Neural progenitor cell (in vitro differentiated cells): ENCODE measurements at places on chromosomes 5 and 9. TPM values are rescaled to one million over a fixed set of nuclear protein-coding genes. Genes with fewer than 3 reads are reported as not detected.
A peak's percentile ranks its signal among the peaks of the same experiment; 100 is the strongest.

The FAM169A gene
- total RNA-seq: 23.8 and 27.4 TPM in 2 replicates

The NUTM2F gene
- 0.22 TPM in 1 of 2 replicates, not detected in the other for total RNA-seq

The VLDLR gene
- 16.2 and 16.4 TPM in 2 replicates for total RNA-seq

The GARNL3 gene
- 22.6 and 32.0 TPM in 2 replicates for total RNA-seq

The ORM2 gene
- total RNA-seq: 0.43 TPM in 1 of 2 replicates, not detected in the other

The TAF1L gene
- total RNA-seq: not detected in 2 replicates

The KCNV2 gene
- not detected in 2 replicates for total RNA-seq

The ARPC5L gene
- total RNA-seq: 24.0 and 26.2 TPM in 2 replicates

The PCDHB11 gene
- total RNA-seq: 3.8 and 4.0 TPM in 2 replicates

- no peak for DNase-seq
- H3K4me3 ChIP-seq: no peak overlapping the region
- H3K27ac ChIP-seq: no peak overlapping the region
- no peaks in the 10 kb centered on the region for H3K36me3 ChIP-seq
- peaks cover 24% of the 10 kb centered on the region for H3K4me1 ChIP-seq
Measured at GRCh38 chr5:176633598-176633997, 3.1 kb downstream of the EIF4E1B start.

DNA sequence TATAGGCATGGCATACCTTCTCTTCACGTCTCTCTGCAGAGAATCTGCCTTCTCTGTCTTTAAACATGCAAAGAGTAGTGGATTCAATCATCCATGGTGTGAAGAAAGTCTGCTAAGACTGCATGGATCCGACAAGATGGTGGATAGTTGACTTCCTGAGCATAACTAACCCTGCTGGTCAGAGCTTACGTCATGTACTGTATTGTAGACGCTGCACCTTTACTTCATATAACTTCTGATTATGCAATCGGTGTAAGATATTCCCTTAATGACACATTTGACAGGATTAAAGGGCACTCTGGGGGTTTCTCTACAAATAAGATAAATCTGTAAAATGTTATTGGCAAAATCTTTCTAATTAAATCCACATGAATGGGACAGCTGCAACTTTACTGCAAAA is 240.3 kb upstream of the NREP start:
- H3K4me3 ChIP-seq: no peak overlapping the region
- no peaks in the 10 kb centered on the region for H3K27me3 ChIP-seq
- no peaks in the 10 kb centered on the region for H3K36me3 ChIP-seq
- no peaks in the 10 kb centered on the region for H3K4me1 ChIP-seq

DNA sequence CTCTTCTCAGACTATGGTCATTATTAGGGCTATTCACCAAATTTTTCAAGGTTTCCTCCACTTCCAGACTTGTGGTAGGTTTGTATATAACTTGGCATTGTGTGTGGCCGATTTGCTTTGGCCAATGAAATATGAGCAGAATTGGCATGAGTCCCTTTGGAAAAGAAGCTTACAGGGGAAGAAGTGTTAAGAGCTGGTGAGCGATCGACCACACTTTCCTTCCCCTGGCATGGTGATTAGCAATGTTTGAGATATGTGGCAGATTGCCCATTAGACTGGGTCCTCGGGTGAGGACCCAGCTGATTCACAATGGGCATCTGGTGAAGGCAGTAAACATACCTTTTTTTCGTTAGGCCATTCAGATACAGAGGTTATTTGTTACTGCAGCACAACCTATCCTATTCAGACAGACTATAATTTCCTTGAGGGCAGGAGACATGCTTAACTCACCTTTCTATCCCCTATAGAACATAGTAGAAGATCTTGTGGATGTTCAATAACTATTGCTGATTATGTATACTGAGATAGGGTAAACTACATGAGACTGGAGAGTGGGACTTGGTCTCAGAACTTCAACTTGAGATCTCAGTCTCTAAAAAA is 62.8 kb upstream of the KLF9 start:
- H3K4me1 ChIP-seq: peaks cover 11% of the 10 kb centered on the region
- no peaks in the 10 kb centered on the region for H3K36me3 ChIP-seq
- DNase-seq: no peak
- H3K27ac ChIP-seq: no peak overlapping the region
- no peak overlapping the region for H3K4me3 ChIP-seq
- no peaks in the 10 kb centered on the region for H3K27me3 ChIP-seq

DNA sequence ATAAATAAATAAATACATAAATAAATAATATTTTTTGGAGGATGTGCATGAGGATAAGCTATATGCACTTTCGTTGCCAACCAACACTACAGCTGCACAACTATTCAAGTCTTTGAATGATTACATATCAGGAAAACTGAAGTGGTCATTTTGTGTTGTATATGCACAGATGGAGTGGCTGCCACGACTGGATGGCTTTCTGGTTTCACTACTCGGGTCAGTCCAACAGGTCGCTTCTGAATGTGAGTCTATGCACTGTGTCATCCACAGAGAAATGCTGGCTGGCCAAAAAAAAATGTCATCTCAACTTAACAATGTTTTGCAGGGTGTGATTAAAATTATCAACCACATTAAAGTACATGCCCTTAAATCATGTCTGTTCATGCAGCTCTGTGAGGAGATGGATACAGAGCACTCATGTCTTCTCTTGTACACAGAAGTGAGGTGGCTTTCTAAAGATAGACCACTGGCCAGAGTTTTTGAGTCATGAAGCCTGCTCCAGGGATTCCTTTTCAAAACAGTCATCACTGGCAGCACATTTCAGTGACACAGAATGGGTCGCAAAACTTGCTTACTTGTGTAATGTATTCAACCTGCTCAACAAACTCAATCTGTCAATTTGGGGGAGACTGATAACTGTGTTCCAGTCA is 589.8 kb upstream of the CYLC2 start:
- no peak overlapping the region for H3K4me3 ChIP-seq
- H3K4me1 ChIP-seq: no peaks in the 10 kb centered on the region
- DNase-seq: no peak
- no peak overlapping the region for H3K27ac ChIP-seq

- H3K36me3 ChIP-seq: no peaks in the 10 kb centered on the region
- H3K27me3 ChIP-seq: no peaks in the 10 kb centered on the region
- H3K4me1 ChIP-seq: peaks cover 4% of the 10 kb centered on the region
- no peak overlapping the region for H3K27ac ChIP-seq
- H3K4me3 ChIP-seq: no peak overlapping the region
Measured at GRCh38 chr9:88658311-88658822, 123.4 kb downstream of the NXNL2 start.

DNA sequence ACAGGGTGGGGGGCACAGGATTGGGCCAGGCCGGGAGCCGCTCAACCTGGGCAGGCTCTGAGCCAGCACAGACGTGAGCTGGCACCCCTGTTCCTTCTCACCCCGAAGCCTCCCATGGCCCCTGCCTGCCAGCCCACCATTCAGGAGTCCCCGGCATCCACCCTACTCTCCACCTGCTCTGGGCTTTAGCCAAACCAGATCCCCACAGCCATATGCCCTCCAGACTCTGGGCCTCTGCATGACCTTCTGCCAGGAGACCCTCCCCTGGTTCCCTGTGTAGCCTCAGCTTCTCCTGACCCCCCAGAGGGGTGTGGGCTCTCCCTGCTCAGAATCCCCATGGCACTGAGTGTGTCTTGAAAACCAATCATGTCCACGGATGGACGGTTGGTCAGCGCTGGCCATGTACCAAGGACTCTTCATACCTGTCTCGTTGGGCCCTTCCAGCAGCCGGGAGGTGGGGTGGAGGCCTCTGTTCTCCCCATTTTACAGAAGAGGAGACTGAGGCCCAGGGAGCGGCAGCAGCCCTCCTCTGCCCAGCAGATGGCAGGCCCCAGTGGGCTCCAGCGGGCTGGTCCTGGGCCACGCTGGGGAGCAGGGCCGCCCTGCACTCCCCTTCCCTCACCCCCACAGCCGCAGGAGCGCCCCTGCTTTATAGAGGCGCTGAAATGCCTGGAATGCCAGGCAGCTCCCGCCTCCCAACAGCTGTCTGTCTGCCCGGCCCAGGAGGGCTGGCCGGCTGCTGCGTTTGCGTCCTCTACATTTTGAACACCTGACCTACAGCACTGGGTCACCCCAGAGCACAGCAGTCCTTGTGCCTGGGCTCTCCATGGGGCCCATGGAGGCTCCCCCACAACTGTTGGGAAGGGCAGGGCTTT is 3.5 kb upstream of the MYMK start:
- no peaks in the 10 kb centered on the region for H3K36me3 ChIP-seq
- peaks cover 2% of the 10 kb centered on the region for H3K27me3 ChIP-seq
- no peak overlapping the region for H3K4me3 ChIP-seq
- DNase-seq: peak; percentile 53

GRCh38 chr5:6711409-6712141 is 1.7 kb upstream of the TENT4A start:
- H3K27ac ChIP-seq: no peak overlapping the region
- H3K36me3 ChIP-seq: no peaks in the 10 kb centered on the region
- peaks cover 23% of the 10 kb centered on the region for H3K27me3 ChIP-seq
- no peak for DNase-seq

- H3K27ac ChIP-seq: no peak overlapping the region
- H3K27me3 ChIP-seq: no peaks in the 10 kb centered on the region
- no peak overlapping the region for H3K4me3 ChIP-seq
- no peak for DNase-seq
Measured at GRCh38 chr5:65873181-65873750, 53.1 kb upstream of the ERBIN start.

GRCh38 chr9:89353989-89354388 is 35.7 kb downstream of the SECISBP2 start:
- H3K27me3 ChIP-seq: no peaks in the 10 kb centered on the region
- H3K36me3 ChIP-seq: peaks cover 4% of the 10 kb centered on the region
- peaks cover 4% of the 10 kb centered on the region for H3K4me1 ChIP-seq

DNA sequence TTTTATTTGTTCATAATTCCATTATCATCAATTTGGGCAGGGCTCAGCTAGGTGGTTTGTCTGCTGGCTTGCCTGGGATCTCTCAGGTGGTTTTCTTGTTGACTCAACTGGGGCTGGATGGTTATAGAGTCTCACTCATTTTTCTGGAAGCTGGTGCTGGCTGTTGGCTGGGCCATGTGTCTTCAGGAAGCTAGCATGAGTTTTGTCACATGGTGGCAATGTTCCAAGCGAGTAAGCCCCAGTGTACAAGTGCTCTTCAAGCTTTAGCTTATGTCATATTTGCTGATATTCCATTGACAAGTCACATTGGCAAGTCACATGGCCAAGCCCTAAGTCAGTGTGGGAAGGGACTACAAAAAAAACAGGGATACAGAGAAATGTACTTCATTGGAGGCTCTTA is 2.3 kb upstream of the RASEF start:
- no peak overlapping the region for H3K27ac ChIP-seq
- no peak for DNase-seq
- H3K36me3 ChIP-seq: no peaks in the 10 kb centered on the region
- peaks cover 4% of the 10 kb centered on the region for H3K4me1 ChIP-seq
- peaks cover 62% of the 10 kb centered on the region for H3K27me3 ChIP-seq

DNA sequence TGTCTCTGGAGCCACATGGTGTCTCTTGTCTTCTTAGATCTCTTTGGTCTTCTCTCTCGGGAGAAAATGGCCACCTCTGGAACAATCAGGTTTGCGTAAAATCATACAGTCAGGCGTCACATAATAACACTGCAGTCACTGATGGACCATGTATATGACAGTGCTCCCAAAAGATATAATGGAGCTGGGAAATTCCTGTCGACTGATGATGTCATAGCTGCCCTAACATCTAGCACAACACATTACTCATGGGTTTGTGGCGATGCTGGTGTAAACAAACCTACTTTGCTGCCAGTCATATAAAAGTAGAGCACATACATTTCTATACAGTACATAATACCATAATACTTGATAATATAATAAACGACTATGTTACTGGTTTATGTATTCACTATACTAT is 30.1 kb upstream of the RAI14 start:
- no peak overlapping the region for H3K27ac ChIP-seq
- no peak overlapping the region for H3K4me3 ChIP-seq
- DNase-seq: no peak
- H3K27me3 ChIP-seq: no peaks in the 10 kb centered on the region
- no peaks in the 10 kb centered on the region for H3K36me3 ChIP-seq

- H3K4me1 ChIP-seq: peaks cover 13% of the 10 kb centered on the region
- no peak overlapping the region for H3K4me3 ChIP-seq
- H3K27ac ChIP-seq: no peak overlapping the region
- no peak for DNase-seq
- no peaks in the 10 kb centered on the region for H3K27me3 ChIP-seq
Measured at GRCh38 chr5:169778622-169779596, 141.8 kb downstream of the DOCK2 start.

- no peaks in the 10 kb centered on the region for H3K27me3 ChIP-seq
- no peak for DNase-seq
- peaks cover 27% of the 10 kb centered on the region for H3K4me1 ChIP-seq
- no peak overlapping the region for H3K27ac ChIP-seq
- no peak overlapping the region for H3K4me3 ChIP-seq
- H3K36me3 ChIP-seq: no peaks in the 10 kb centered on the region
Measured at GRCh38 chr5:124755565-124755964, 9.1 kb upstream of the ZNF608 start.

DNA sequence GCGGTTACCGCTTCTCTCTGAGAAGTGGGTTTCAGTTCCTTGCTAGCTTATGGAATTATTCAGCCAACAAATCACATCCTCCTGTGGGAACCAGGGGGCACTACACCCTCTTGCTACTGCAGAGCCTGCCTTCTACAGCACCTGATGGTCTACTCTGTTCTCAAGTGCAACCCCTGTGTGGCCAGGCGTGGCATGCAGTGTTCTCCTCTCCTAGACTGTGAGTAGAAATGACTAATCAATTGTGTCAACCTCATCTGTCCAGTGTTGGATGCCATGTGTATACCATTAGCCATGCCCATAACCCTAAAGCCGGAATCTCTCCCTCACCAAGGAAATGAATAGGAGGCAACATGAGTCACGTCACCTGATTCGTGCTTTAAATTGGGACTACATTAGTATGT is 117.2 kb upstream of the LIFR start:
- no peaks in the 10 kb centered on the region for H3K4me1 ChIP-seq
- DNase-seq: peak; percentile 9
- H3K4me3 ChIP-seq: no peak overlapping the region
- no peaks in the 10 kb centered on the region for H3K27me3 ChIP-seq
- no peak overlapping the region for H3K27ac ChIP-seq

- no peaks in the 10 kb centered on the region for H3K27me3 ChIP-seq
- no peaks in the 10 kb centered on the region for H3K36me3 ChIP-seq
- no peaks in the 10 kb centered on the region for H3K4me1 ChIP-seq
- no peak overlapping the region for H3K4me3 ChIP-seq
- no peak overlapping the region for H3K27ac ChIP-seq
Measured at GRCh38 chr5:58828258-58828657, 245.4 kb downstream of the RAB3C start.

- H3K4me1 ChIP-seq: no peaks in the 10 kb centered on the region
- DNase-seq: no peak
- H3K36me3 ChIP-seq: no peaks in the 10 kb centered on the region
- H3K27me3 ChIP-seq: no peaks in the 10 kb centered on the region
Measured at GRCh38 chr5:118224546-118224945, 763.8 kb downstream of the DTWD2 start.

GRCh38 chr9:125632321-125633115 is 74.5 kb downstream of the MAPKAP1 start:
- no peaks in the 10 kb centered on the region for H3K36me3 ChIP-seq
- no peak for DNase-seq
- peaks cover 11% of the 10 kb centered on the region for H3K4me1 ChIP-seq
- H3K4me3 ChIP-seq: no peak overlapping the region
- H3K27me3 ChIP-seq: no peaks in the 10 kb centered on the region

- H3K4me3 ChIP-seq: no peak overlapping the region
- DNase-seq: no peak
- H3K27me3 ChIP-seq: no peaks in the 10 kb centered on the region
- H3K36me3 ChIP-seq: no peaks in the 10 kb centered on the region
- H3K4me1 ChIP-seq: peaks cover 15% of the 10 kb centered on the region
Measured at GRCh38 chr9:134220311-134220710, 55.9 kb upstream of the RNU6ATAC start.

GRCh38 chr5:1911773-1912235 is 29.1 kb upstream of the IRX4 start:
- no peaks in the 10 kb centered on the region for H3K36me3 ChIP-seq
- no peaks in the 10 kb centered on the region for H3K4me1 ChIP-seq
- no peak overlapping the region for H3K4me3 ChIP-seq
